Upper lobe of right lung (tissue), 1 donor: ENCODE measurements at places on chromosomes 12 and 14. TPM values are rescaled to one million over a fixed set of nuclear protein-coding genes. Genes with fewer than 3 reads are reported as not detected.
A peak's percentile ranks its signal among the peaks of the same experiment; 100 is the strongest.

The RERG gene
- total RNA-seq: 19.6 TPM

- no peaks in the 10 kb centered on the region for H3K27me3 ChIP-seq
- no peak overlapping the region for H3K4me3 ChIP-seq
- peaks cover 8% of the 10 kb centered on the region for H3K4me1 ChIP-seq
- H3K27ac ChIP-seq: no peak overlapping the region
- DNase-seq: no peak
Measured at GRCh38 chr12:9674226-9674590, 4.7 kb downstream of the CLEC2D start.

GRCh38 chr14:53103636-53104340, 49.3 kb downstream of the DDHD1 start:
- H3K36me3 ChIP-seq: no peaks in the 10 kb centered on the region
- H3K4me1 ChIP-seq: no peaks in the 10 kb centered on the region
- no peak overlapping the region for H3K4me3 ChIP-seq
- no peaks in the 10 kb centered on the region for H3K27me3 ChIP-seq

DNA sequence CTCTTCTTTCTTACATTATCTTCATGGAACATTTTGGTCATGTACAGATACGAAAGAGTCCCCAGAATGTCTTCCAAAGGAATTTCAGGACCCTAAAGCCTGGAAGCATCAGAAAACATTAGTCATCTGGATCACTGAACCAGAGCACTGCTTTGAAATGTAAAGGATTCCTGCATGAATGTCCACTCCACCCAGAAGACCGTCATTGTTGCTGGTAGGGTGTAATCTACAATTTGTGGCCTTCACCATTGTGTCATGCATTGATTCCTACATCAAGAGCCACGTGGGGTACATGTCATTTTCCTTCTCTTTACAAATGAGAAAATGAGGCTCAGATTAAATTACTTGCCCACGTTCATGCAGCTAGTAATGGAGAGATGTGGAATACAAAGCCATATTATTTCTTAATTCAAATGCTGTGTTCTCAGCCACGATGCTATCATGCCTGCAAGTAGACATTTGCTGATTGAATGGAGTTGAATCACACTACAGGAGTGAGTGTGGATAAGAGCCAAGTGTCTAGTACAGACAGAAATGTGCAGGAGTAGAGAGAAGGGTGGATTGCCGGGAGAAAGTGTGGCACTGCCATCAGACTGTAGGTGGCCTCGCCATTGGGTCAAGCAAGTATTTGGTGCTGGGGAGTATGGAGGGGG, 231.2 kb downstream of the C12orf75 start:
- no peaks in the 10 kb centered on the region for H3K4me1 ChIP-seq
- no peaks in the 10 kb centered on the region for H3K27me3 ChIP-seq
- H3K4me3 ChIP-seq: no peak overlapping the region
- H3K36me3 ChIP-seq: no peaks in the 10 kb centered on the region
- no peak for DNase-seq
- no peak overlapping the region for H3K27ac ChIP-seq

DNA sequence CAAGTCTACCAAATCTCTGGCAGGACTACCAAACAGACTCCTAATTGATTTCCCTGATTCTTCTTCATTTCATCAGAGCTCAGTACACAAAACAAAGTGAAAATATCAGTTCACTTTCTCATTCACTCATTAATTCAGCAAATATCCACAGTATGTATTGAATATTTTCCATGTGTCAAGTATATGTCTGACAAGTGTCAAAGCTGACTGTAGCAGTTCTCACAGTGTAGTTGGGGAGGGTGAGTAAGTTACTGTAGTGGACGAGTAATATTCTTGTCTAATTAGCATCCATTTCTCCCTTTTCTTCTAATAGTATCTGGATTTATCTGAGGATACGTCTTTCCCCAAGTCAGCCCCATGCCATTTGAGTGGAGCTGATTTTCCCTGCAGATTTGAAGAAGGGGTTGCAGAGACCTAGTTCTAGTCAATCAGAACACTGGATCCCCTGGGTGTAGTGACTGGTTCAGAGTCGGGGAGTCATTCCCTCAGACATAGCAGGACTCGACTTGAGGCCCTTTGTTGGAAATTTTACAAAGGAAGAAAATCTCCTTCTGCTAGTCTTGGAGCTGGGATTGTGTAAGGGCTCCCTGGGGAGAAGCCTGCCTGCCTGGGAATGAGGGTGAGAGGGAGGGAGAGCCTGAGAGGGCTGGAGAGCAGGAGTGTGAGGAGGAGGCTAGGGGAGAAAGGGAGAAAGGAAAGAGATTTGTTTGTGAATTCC, 51.4 kb downstream of the GRIP1 start:
- no peak for DNase-seq
- H3K27ac ChIP-seq: no peak overlapping the region
- H3K4me3 ChIP-seq: no peak overlapping the region
- no peaks in the 10 kb centered on the region for H3K36me3 ChIP-seq
- peaks cover 5% of the 10 kb centered on the region for H3K4me1 ChIP-seq

GRCh38 chr12:6792522-6793201, 3.3 kb downstream of the CD4 start:
- peaks cover 8% of the 10 kb centered on the region for H3K36me3 ChIP-seq
- no peak for DNase-seq
- H3K27ac ChIP-seq: peak overlapping the region; percentile 82
- H3K27me3 ChIP-seq: no peaks in the 10 kb centered on the region
- H3K4me1 ChIP-seq: peaks cover 27% of the 10 kb centered on the region

DNA sequence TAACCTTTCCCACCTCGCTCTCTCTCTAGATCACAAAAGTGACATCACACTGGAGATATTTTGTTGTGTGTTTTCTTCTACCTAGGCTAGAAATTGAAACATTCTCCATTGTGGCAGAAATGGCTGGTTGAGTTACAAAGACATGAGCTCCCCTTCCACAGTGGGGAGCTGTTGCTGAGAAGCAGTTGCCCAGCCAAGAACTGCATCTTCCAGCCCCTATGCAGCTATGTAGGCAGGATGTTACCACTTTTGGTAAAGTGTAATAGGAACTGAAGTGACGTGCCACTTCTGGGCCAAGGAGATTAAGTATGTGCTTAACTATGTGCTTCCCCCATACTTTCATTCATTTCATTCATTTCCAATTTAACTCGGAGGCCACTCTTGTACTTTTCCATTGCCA, 138.7 kb upstream of the E2F7 start:
- H3K4me1 ChIP-seq: no peaks in the 10 kb centered on the region
- DNase-seq: no peak
- no peaks in the 10 kb centered on the region for H3K27me3 ChIP-seq
- no peak overlapping the region for H3K4me3 ChIP-seq
- H3K36me3 ChIP-seq: no peaks in the 10 kb centered on the region

- H3K4me3 ChIP-seq: no peak overlapping the region
- H3K4me1 ChIP-seq: peaks cover 16% of the 10 kb centered on the region
- no peaks in the 10 kb centered on the region for H3K36me3 ChIP-seq
Measured at GRCh38 chr12:46524778-46525177, 152.2 kb upstream of the SLC38A2 start.

GRCh38 chr12:24615967-24616411, 332.9 kb downstream of the BCAT1 start:
- no peak overlapping the region for H3K4me3 ChIP-seq
- no peak for DNase-seq
- H3K36me3 ChIP-seq: no peaks in the 10 kb centered on the region
- no peaks in the 10 kb centered on the region for H3K4me1 ChIP-seq
- H3K27me3 ChIP-seq: no peaks in the 10 kb centered on the region
- H3K27ac ChIP-seq: no peak overlapping the region

- H3K4me3 ChIP-seq: peak within 1 kb of the TSS; percentile 65
- H3K27ac ChIP-seq: peak within 1 kb of the TSS; percentile 74
- DNase-seq: peak; percentile 88
- no peaks in the 10 kb centered on the region for H3K36me3 ChIP-seq
- no peaks in the 10 kb centered on the region for H3K27me3 ChIP-seq
- peaks cover 29% of the 10 kb centered on the region for H3K4me1 ChIP-seq
Measured at GRCh38 chr14:102776761-102777710, at the start of gene TRAF3. Gene TRAF3, plus strand, starts transcription at chr14:102777449. Its CDS starts 92,753 bp downstream, at chr14:102870202.

DNA sequence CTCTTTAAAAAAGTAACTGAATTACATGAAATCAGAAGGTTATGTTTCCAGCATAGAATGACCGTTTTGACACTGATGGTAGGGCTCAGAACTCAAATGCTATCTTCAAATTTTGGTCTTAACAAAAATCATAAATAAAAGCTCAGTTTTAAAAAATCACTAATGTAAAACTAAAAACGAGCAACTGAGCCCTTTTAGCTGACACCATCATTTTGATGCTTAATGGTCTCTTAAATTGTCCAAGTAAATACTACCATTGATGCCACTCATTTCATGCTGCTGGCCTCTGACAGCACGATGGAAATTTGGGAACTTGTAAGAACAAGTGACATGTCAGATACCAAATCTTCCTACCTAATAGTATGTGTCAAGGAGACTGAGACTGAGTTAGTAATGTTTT, 205.0 kb downstream of the AKAP6 start:
- no peak overlapping the region for H3K27ac ChIP-seq
- DNase-seq: no peak
- no peaks in the 10 kb centered on the region for H3K36me3 ChIP-seq
- no peaks in the 10 kb centered on the region for H3K27me3 ChIP-seq
- no peak overlapping the region for H3K4me3 ChIP-seq

DNA sequence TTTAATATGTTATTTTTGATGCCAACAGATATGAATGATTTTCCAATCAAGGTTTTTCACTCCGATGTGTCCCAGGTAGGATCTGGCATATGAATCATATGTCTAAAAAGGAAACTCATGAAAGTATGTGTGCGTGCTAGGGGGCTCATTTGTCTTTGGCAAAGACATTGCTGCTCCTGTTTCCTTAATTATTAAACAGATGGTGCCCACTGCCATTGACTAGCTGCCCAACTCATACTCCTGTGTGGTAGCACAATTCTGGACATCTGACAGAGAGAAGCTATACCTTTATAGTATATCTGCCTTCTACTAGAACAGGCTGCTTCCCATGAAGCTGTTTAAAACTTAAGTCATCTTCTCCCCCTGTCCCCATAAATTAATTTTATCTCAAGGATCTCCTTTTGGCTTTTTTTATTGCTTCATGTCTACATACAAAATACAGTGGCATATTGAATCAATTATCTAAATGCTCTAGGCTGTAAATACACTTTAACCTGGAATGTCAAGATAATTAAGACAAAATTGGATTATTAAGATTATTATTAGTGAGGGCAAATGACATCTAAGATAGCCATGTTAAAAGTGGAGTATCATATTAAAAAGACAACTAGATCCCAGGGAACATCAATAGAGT, 1.4 kb upstream of the PDE3A start:
- no peaks in the 10 kb centered on the region for H3K36me3 ChIP-seq
- peaks cover 23% of the 10 kb centered on the region for H3K27me3 ChIP-seq
- H3K27ac ChIP-seq: no peak overlapping the region
- peaks cover 17% of the 10 kb centered on the region for H3K4me1 ChIP-seq
- H3K4me3 ChIP-seq: no peak overlapping the region
- no peak for DNase-seq

- no peaks in the 10 kb centered on the region for H3K27me3 ChIP-seq
- DNase-seq: no peak
- no peak overlapping the region for H3K4me3 ChIP-seq
- H3K4me1 ChIP-seq: no peaks in the 10 kb centered on the region
- H3K36me3 ChIP-seq: peaks cover 99% of the 10 kb centered on the region
- no peak overlapping the region for H3K27ac ChIP-seq
Measured at GRCh38 chr12:71642264-71642663, 21.4 kb downstream of the ZFC3H1 start.

GRCh38 chr12:57518920-57519795, 1.2 kb downstream of the DDIT3 start:
- peak overlapping the region; percentile 90 for H3K27ac ChIP-seq
- no peaks in the 10 kb centered on the region for H3K27me3 ChIP-seq
- peaks cover 43% of the 10 kb centered on the region for H3K36me3 ChIP-seq
- H3K4me3 ChIP-seq: peak overlapping the region; percentile 94
- H3K4me1 ChIP-seq: peaks cover 45% of the 10 kb centered on the region

- no peaks in the 10 kb centered on the region for H3K4me1 ChIP-seq
- no peak overlapping the region for H3K4me3 ChIP-seq
- no peak overlapping the region for H3K27ac ChIP-seq
- H3K36me3 ChIP-seq: no peaks in the 10 kb centered on the region
- DNase-seq: no peak
- H3K27me3 ChIP-seq: no peaks in the 10 kb centered on the region
Measured at GRCh38 chr12:66365718-66366490, 63.6 kb downstream of the HELB start.
